ENCODE measurements at places on chromosomes 7 and 10.
A peak's percentile ranks its signal among the peaks of the same experiment; 100 is the strongest.

DNA sequence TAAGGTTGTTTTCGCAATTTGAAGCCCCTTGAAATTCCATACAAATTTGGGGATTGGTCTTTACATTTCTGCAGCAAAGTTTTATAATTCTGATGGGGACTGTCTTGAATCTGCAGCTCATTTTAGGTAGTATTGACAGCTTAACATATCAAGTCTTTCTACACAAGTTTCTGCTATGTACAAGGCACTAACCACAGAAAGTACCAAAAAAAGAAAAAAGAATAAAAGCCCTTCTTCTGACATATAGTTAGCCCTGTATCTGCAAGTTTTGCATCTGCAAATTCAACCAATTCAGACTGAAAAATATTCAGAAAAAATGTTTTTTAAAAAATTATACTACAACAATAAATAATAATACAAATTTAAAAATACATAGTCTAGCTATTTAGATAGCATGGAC is 15.3 kb downstream of the POT1 start:
- DNase-seq: no peak

- no peak for DNase-seq
Observed at GRCh38 chr7:143929224-143929920, 5.7 kb upstream of the OR2F2 start.

DNA sequence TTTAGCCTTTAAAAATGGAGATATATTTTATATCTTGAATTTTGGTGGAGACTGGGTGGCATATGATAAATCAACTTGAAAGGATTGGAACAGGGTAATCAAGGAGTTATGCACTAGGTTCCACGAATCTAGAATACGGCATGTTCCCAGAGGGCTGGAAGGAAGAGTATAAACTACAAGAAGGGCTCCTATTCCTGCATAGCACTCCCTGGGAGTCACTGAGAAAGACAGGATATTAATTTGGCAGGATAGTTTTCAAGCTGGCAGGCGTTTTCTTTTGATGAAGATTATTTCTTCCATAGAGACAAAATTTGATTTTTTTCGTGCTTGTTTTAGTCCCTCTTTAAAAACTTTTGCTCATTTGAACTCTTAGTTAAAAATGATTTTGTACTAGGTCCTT is 119.7 kb downstream of the VWC2 start:
- DNase-seq: no peak

- no peak for DNase-seq
Observed at GRCh38 chr7:133763076-133763640, 364.0 kb upstream of the LRGUK start.

DNA sequence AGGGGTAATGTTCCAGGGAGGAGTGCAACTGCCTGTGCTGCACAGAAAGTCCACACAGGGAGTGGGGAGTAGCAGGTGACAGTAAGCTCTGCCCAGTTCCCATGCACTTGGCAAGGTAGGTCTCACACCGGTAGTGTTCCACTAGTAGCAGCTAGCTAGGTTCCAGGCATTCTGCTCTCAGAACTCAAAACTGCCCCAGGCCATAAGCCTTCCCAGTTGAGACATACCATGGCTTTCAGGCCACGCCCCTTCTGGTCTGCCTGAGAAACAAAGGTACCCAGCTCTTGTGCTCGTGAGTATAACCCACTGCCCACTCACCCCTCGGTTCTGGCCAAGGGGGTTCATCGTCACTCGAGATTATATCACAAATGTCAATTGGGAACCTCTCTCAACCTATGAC is 12.6 kb downstream of the CASP7 start:
- DNase-seq: no peak

- DNase-seq: no peak
Observed at GRCh38 chr10:122782911-122783310, 62.7 kb downstream of the CUZD1 start.

GRCh38 chr7:77811516-77812289 is 13.1 kb downstream of the PHTF2 start:
- DNase-seq: peak; percentile 30

GRCh38 chr7:128869138-128869943 is 6.7 kb downstream of the ATP6V1F start:
- peak; percentile 26 for DNase-seq

DNA sequence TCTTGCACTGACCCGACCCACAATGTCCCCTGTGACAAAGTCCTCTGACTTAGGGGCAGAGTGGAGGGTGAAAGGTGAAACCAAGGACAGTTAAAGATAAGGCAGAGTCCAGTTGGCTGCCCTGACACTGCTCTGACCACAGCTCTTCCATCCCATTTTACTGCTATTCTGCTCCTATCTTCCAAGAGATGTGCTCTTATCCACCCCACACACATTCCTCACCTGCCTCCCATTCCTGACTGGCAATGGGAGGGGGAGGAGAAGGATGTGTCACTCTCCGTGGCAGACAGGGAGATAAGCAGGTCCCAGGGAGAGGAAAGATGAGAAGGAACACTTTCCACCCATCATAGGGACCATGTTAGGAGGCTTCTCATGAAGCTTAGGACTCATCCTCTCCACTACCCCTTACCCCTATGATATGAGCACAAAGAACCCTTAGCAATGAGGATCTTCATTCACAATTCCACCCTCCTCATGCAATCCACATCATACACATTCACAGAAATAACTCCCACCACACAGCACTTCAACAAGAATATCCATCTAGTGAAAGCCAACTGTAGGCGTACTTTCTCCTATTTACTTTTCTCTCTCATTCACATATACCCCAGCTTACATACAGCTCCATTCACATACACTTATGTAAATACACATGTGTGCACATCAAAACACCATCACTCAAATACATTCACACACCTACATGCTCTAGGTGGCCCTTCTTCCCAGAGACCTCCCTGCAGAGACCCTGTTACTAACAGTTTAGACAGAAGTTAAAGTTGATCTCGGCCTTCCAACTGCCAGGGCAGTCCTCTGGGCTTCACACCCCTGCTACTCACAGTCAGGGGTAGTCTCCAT is 6.6 kb downstream of the SYNPO2L start:
- DNase-seq: no peak
